ENCODE measurements at places on chromosomes 1 and 21.

GRCh38 chr1:221631556-221631955, 110.3 kb downstream of the DUSP10 start:
- no peak for DNase-seq

GRCh38 chr1:166738873-166739272, 100.4 kb upstream of the POGK start:
- DNase-seq = no peak

- no peak for DNase-seq
These were observed 15.1 kb downstream of the POU3F1 start for GRCh38 chr1:38031513-38031866.

- DNase-seq = no peak
These were observed 16.7 kb downstream of the COL6A1 start for GRCh38 chr21:45998276-45998701.

DNA sequence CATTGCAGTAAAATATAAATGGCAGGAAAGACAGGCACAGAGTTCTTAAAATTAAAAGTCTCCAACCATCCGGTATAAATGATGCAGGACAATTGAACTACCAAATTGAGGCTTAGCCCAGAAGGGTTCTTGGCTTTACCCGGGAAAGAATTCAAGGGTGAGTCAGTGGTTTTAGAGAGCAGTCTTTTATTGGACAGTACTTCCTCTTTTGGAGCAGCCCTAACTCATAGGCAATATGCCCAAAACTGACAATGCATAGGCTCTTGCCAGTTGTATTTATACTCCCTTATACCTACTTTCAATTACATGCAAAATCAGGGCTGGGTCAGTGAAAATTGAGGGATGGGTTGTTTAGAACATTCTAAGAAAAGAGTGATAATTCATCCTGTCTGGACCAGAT, 1628.9 kb upstream of the PRMT6 start:
- no peak for DNase-seq
